ENCODE measurements at places on chromosomes 7 and 10. TPM values are rescaled to one million over a fixed set of nuclear protein-coding genes. Genes with fewer than 3 reads are reported as not detected.

DNA sequence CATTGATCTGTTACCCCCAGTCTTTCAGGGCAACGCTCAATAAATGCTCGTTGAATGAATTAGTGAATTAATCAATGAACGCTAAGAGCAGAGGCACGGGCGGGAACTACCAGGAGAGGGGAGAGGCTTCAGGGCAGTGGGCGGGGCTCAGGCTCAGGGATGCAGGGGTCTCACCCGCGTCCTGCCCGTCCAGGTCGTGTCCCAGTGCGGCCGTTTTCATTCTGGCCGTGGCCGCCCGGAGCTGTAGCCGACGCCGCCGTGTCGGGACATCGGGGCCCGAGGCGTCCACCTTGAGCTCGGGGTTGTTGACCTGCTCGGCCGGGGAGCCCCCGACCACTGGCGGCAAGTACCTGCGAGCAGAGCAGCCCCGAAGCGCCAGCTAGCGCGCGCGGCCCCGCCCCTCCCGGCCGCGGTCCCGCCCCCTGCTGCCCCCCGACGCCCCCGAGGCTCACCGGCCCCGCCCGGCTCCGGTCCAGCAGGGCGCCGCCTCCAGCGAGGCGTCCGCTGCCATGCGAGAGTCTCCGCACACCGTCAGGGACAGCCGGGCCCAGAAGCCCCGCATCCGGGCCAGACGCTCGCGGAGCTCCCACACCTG, 2.8 kb upstream of the GAL3ST4 start:
- DNase-seq = no peak
- H3K4me1 ChIP-seq = peaks cover 39% of the 10 kb centered on the region
- H3K27ac ChIP-seq = no peak overlapping the region

GRCh38 chr10:31819391-31819820, 109.2 kb downstream of the ARHGAP12 start:
- H3K4me1 ChIP-seq = no peaks in the 10 kb centered on the region
- no peak overlapping the region for H3K27ac ChIP-seq

Gene CALHM1
- 0.40 TPM for total RNA-seq

Gene EGR2
- total RNA-seq = 9.4 TPM

Gene GPR26
- total RNA-seq = not detected

All from activated B cell treated with CpG ODN at 0.5 μM for 24 hours (primary cell).